ENCODE measurements at places on chromosomes 7 and 10.
A peak's percentile ranks its signal among the peaks of the same experiment; 100 is the strongest.

DNA sequence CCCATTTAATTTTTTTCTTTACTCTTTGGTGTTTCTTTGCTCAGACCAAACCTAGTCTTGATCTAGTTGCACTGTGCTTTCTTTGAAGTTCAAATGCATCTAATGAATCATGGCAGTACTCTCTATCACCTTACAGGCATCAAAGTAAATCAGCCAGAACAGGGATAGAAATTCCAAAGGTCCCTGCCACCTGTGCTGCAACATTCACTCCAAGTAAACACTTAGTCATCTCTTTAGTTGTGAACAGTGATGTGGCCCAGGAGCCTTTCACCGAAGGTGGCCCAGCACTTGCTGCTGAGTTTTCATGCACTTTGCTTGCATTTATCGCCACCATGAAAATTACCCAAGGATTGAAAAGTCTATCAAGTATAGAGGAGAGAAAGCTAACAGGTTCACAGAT lies 314.1 kb upstream of the ETV1 start:
- no peak for DNase-seq

GRCh38 chr7:142438235-142438922 lies 180.5 kb upstream of the PRSS58 start:
- DNase-seq, result peak; percentile 56

- DNase-seq, result peak; percentile 34
These were observed 65.8 kb downstream of the CDK13 start for GRCh38 chr7:40015790-40016296.

DNA sequence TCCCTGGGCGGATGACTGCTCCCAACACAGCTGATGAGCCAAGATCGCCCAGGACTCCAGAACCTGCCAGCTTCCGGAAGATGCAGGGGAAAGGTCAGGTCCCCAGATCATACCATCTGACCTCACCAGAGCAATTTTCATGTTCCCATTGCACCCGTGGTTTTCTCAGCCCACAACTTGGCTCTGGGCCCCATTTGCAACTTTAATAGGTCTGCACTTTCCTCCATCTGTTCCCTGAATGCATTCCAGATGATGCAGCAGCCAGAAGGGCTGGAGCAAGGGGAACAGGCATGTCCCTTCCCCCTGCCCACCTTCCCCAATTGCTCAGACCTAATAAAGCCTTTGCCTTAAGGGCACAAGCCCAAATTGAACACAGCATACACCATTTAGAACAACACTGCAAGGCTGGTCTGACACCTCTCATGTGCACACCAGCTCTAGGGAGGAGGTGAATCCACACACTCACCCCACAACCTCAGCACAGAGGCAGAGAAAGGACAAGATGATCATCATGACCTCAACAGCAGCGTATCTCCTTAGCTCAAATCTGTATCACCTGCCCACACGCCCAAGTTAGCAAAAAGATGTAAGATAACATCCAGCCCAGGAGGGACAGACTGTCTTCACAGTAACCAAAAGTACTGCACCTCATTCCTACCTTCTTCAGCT lies 87.5 kb downstream of the PLXNA4 start:
- DNase-seq, result no peak

DNA sequence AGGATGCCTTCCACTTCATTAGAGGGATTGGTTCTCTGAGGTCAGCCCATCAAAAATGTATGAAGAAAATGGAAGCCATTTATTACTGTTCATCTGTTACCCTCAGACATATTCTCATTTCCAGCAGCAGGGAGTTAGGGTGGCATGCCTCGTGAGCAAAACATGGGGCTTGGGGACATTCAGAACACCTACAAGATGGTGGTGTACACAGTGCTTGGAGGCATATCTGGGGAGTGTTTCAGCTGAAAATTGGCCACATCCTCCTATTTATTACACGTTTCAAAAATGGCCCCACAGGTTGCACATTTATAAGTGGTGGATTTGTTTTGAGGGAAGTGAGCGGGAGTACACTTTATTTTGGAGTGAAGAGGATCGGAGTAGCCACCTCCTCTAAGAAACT lies 93.4 kb downstream of the SPAG6 start:
- no peak for DNase-seq

DNA sequence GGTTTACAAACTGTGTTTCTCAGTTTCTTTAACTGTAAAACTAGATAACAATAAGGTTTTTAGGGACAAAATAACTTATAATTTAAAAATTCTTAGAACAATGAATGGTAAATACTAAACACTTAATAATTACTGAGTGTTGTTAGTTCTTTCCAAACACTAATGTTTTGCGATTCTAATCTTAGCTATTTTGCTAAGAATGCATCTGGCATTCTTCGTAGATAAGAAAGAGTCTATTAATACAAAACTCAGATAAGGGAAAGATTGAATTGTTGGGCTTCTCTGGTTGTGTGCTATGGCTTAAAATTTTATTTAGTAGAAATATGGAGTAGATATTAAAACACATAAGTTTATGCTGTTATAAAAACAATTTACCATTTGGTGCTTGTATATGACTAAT lies 45.4 kb downstream of the TMEM229A start:
- no peak for DNase-seq

GRCh38 chr7:1364068-1364905 lies 95.0 kb downstream of the MICALL2 start:
- no peak for DNase-seq
